Stimulated activated CD8-positive, alpha-beta memory T cell treated with anti-CD3 and anti-CD28 coated beads, Interleukin-2, amount 100 ng/mL, for 1 hour (primary cell): ENCODE measurements at places on chromosomes 3 and 15.

DNA sequence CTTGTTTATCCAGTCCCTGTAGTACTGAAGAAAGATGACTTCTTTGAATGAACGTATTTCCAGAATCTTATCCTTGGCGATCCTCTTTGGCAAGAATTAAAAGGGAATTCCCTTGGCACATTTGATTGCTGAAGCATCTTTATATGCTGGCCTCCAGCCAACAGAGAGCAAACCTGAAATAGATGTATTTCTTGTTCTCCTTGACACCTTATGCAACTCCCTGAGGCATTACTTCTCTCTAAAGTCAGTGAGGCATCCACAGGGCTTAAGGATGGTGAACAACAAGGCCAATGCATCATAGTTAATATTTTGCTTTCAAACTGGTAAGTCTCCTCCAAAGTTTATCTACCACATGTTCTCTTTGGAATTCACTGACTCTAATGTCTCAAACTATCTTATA is 450.9 kb upstream of the THRB start:
- no peak for DNase-seq

- DNase-seq, result no peak
These were observed 131.8 kb upstream of the SLC7A14 start for GRCh38 chr3:170717410-170718402.

DNA sequence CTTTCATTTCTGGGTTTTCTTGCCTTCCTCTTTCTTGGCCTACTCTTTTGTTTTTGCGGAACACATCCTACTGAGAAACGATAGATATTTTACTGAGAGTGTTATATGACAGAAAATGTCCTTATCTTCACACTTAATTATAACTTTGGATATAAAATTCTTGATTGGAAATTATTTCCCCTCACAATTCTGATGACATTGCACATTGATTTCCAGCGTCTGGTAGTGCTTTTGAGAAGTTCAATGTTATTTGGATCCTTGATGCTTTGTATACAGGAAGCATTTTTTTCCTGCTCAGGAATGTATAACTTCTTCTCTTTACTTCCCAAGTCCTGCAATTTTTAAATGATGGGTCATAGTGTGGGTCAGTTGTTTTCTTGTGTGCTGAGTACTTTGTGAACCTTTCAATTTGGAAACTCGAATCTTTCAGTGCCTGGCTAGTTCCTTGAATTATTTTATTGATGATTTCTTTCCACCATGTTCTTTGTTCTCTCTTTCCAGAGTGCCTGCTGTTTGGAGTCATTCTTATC is 183.9 kb downstream of the PDCD6IP start:
- no peak for DNase-seq

DNA sequence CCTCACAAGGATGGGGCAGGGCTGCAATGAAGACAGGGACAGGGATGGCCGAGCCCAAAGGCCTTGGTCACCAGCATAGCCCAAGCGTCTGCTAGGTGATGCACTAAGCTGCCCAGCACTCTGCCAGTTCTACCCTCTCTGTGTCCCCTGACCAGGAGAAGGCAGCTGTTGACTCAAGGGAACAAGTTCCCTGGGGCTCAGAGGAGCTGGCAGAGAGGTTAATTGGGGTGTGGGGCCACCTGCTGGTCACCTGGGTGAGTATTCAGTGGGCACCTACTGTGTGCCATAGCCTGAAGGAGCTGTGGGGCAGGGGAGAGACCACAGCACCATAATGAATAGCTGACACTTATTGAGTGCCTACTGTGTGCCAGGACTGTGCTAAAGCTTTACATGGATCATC is 22.0 kb upstream of the DOCK3 start:
- no peak for DNase-seq

GRCh38 chr15:53759411-53759931 is at the start of gene WDR72:
TSS of gene WDR72 (minus strand) at chr15:53759663. CDS start at chr15:53733149, 26,514 bp downstream.
- no peak for DNase-seq

- no peak for DNase-seq
These were observed 46.1 kb upstream of the TMEM158 start for GRCh38 chr3:45272032-45272810.

DNA sequence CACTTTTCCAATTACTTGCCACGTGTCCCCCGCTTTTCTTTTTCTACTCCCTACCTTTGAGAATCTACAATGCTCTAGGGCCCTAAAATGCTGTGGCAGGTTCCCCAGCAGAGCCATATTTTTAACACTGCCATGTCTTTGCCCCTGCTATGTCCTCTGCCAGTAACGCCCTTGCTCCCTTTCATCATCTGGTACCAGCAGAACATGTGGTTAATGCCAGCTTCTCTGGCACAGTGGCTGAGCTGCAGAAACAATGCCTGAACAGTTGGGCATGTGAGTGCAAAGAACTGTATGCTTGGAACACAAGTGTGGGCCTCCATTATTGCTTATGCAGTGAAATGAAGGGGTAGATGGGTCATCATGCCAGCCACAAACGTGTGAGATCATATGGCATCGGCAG is 287.6 kb downstream of the NEK10 start:
- DNase-seq, result no peak

DNA sequence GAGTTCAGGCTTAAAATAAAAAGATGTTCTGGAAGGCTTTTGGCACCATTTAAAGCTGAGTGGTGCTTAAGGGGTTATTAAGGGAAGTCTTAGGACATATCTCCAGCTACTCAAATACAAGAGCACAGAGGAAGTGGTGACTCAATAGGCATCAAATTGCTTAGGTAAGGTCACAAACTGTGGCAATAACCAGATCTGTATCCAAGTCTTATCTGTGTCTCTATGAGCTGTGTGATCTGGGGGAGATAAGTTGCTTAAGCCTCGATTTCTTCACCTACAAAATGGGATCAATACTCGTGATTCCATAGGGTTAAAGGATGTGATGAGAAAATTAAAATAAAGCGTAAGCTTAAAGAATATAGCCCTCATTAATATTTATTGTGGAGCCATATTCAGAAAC is 7.6 kb downstream of the HDC start:
- DNase-seq, result no peak
